ENCODE measurements at places on chromosomes 5 and 9. TPM values are rescaled to one million over a fixed set of nuclear protein-coding genes. Genes with fewer than 3 reads are reported as not detected.

Gene KCNIP1
- total RNA-seq: not detected

Gene ANKRA2
- 16.4 TPM for total RNA-seq

Gene IFNA21
- total RNA-seq: not detected

Gene PCDHA1
- not detected for total RNA-seq

Gene IRX1
- total RNA-seq: not detected

Gene GKAP1
- 3.2 TPM for total RNA-seq

Gene GRIA1
- total RNA-seq: not detected

Gene WHRN
- total RNA-seq: 8.6 TPM

Gene KCTD16
- 0.09 TPM for total RNA-seq

Gene FCN1
- 1.6 TPM for total RNA-seq

Gene CXCL14
- not detected for total RNA-seq

Gene MOB3B
- total RNA-seq: 0.29 TPM

Gene SLC6A19
- total RNA-seq: not detected

Gene GMCL2
- total RNA-seq: not detected

Gene CKMT2
- total RNA-seq: not detected

Gene MYMK
- total RNA-seq: not detected

Gene FAM221B
- not detected for total RNA-seq

Gene FGF18
- 0.18 TPM for total RNA-seq

Gene LCN9
- total RNA-seq: not detected

Gene LRRC26
- not detected for total RNA-seq

GRCh38 chr5:148085977-148086705, 22.4 kb downstream of the SPINK5 start:
- H3K27ac ChIP-seq: no peak overlapping the region
- no peak overlapping the region for H3K4me3 ChIP-seq
- DNase-seq: no peak
- H3K27me3 ChIP-seq: no peaks in the 10 kb centered on the region

GRCh38 chr5:124645396-124645795, 101.0 kb downstream of the ZNF608 start:
- H3K27me3 ChIP-seq: no peaks in the 10 kb centered on the region
- no peak overlapping the region for H3K27ac ChIP-seq
- no peak overlapping the region for H3K4me3 ChIP-seq
- no peak for DNase-seq

GRCh38 chr9:3419893-3420292, 105.9 kb downstream of the RFX3 start:
- no peak overlapping the region for H3K4me3 ChIP-seq
- H3K27me3 ChIP-seq: no peaks in the 10 kb centered on the region
- DNase-seq: no peak
- H3K27ac ChIP-seq: no peak overlapping the region

DNA sequence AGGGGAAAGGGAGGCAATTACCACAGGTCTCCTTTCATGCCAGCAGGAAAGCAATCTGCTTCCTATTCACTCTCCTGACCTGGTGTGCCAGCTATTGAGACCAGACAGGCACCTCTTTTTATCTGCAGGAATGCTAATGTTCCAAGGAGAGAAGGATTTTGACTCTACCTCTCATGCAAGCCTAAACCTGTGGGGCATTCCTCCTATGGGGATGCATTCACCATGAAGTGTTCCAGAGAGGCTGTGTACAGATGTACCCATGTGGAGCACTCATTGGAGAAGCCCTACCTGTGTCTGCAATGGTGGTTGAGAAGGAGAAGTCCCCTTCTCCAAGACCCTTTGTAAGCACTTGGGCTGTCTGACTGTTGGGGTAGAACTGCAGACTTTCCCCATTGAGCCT, 45.4 kb upstream of the EDIL3 start:
- H3K4me3 ChIP-seq: no peak overlapping the region
- H3K27ac ChIP-seq: no peak overlapping the region
- H3K27me3 ChIP-seq: no peaks in the 10 kb centered on the region
- no peaks in the 10 kb centered on the region for H3K4me1 ChIP-seq

GRCh38 chr5:135079760-135080159, 45.7 kb upstream of the PITX1 start:
- no peaks in the 10 kb centered on the region for H3K36me3 ChIP-seq
- no peaks in the 10 kb centered on the region for H3K4me1 ChIP-seq
- no peak overlapping the region for H3K27ac ChIP-seq

GRCh38 chr5:179373961-179374505, 28.8 kb upstream of the ADAMTS2 start:
- no peak for DNase-seq
- no peak overlapping the region for H3K27ac ChIP-seq
- no peak overlapping the region for H3K4me3 ChIP-seq
- H3K27me3 ChIP-seq: no peaks in the 10 kb centered on the region
- no peaks in the 10 kb centered on the region for H3K36me3 ChIP-seq

- DNase-seq: no peak
- H3K36me3 ChIP-seq: no peaks in the 10 kb centered on the region
- no peak overlapping the region for H3K4me3 ChIP-seq
- no peaks in the 10 kb centered on the region for H3K27me3 ChIP-seq
- no peak overlapping the region for H3K27ac ChIP-seq
These were observed 29.2 kb downstream of the NCS1 start for GRCh38 chr9:130201399-130201873.

DNA sequence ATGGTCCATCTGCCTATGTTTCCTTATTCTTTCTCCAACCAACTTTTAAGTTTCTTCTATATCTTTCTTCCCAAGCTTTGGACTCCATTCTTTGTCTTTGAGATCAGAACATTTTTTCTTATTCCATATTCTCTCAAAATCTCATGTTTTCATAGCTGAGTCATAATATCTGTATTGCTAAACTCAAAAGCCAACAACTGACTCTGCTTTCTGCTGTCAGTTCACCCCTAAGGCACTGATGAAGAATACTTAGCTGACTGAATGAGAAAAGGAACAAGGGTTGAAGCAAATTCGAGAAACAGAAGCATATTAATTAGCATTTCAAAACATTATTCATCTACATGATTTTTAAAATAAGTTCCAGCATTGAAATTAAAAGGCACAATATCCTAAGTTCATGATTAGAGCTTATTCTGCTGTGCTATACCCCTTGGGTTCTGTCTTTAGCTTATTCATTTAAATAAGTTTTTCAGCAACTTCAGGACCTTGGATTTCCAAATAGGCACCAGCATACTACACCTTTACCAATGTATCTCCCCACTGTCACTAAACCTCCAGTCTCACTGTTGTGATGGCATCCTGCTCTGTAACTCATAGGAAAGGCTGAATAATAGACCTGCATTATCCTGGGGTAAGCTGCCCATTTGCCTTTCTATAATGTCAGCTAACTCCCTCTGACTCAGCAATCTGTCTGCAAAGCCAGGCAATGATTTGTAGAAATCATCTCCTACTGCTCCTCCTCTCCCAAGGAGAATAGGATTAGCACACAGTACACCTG, 49.9 kb upstream of the C5orf46 start:
- no peaks in the 10 kb centered on the region for H3K4me1 ChIP-seq
- H3K36me3 ChIP-seq: no peaks in the 10 kb centered on the region
- H3K27ac ChIP-seq: no peak overlapping the region
- no peaks in the 10 kb centered on the region for H3K27me3 ChIP-seq
- no peak for DNase-seq
- H3K4me3 ChIP-seq: no peak overlapping the region

GRCh38 chr9:135663451-135663770, 302 bp downstream of the LCN9 start:
- no peak for DNase-seq
- H3K27me3 ChIP-seq: no peaks in the 10 kb centered on the region
- H3K27ac ChIP-seq: no peak overlapping the region
- no peak overlapping the region for H3K4me3 ChIP-seq
- H3K36me3 ChIP-seq: no peaks in the 10 kb centered on the region

DNA sequence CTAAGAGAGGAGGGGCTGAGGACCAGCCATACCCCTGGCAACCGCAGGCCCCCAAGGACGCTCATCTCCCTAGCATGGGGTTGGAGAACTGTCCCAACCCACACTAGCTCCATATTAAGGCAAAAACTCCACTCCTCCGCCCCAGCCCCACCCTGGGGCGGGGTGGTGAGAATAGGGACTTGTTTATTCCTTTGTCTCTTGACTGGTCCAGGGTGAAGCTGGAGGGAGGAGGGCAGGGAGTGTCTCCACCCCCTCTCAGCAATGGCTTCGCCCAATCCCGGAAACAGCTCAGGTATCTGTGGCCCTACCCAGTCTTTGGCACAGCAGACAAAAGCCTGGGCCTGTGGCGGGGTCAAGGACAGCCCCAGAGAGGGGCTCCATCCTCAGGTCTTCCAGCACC, 16.9 kb downstream of the PRRX2 start:
- no peaks in the 10 kb centered on the region for H3K4me1 ChIP-seq
- no peaks in the 10 kb centered on the region for H3K27me3 ChIP-seq
- DNase-seq: no peak

DNA sequence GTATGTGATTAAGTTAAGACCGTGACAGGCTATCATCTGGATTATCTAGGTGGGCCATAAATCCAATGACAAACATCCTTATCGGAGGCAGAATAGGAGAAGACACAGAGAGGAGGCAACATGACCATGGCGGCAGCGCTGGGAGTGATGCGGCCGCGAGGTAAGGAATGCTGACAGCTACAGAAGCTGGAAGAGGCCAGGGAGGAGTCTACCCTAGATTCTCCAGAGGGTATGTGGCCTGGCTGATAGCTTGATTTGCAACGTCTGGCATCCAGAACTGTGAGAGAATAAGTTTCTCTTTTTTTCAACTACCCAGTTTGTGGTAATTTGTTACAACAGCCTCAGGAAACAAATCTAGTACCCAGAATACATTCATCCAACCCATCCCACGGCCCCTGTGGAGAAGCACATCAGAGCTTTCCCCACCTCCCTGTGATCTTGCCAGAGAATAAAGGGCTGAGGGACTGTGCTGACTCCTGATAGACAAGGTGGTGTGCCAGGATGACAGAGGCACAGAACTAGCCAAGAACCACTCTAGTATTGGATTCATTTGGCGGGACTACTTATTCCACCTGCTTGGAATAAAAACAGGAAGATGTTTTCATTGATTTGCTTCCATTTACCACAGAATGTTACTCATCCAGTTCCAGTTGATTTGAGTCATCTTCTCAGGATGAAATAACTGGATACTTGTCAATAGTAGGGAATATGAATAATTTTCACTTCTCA, 187.4 kb downstream of the MAN2A1 start:
- H3K27me3 ChIP-seq: no peaks in the 10 kb centered on the region
- DNase-seq: no peak
- no peak overlapping the region for H3K4me3 ChIP-seq
- H3K36me3 ChIP-seq: no peaks in the 10 kb centered on the region
- peaks cover 23% of the 10 kb centered on the region for H3K4me1 ChIP-seq

GRCh38 chr9:18208166-18209059, 265.5 kb upstream of the ADAMTSL1 start:
- no peaks in the 10 kb centered on the region for H3K4me1 ChIP-seq
- no peak overlapping the region for H3K27ac ChIP-seq
- no peaks in the 10 kb centered on the region for H3K36me3 ChIP-seq
- H3K4me3 ChIP-seq: no peak overlapping the region
- DNase-seq: no peak
- H3K27me3 ChIP-seq: no peaks in the 10 kb centered on the region

DNA sequence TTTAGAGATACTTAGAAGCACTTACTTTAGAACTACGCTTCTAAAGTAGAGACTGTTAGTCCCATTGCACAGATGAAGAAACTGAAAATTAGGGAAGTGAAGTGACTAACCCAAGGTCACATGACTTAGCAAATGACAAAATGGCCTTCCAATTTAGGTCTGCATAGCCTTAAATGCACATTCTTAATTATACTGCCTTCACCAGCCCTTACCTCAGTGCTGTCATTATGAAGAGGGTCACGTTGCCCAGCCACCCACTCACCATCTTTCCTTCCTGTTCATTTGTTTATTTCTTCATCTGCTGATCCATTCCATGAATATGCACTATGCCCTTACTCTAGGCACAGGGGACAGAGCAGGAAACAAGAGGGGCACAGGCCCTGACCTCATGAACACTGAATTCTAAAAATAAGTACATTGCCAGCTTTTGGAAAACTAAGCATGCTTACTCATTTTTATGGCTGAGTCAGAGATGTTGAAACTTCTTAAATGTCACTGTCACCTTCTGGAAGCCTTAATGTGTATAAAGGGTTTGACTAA, 8.6 kb downstream of the HAVCR2 start:
- no peak overlapping the region for H3K27ac ChIP-seq
- no peak for DNase-seq
- no peaks in the 10 kb centered on the region for H3K4me1 ChIP-seq
- H3K4me3 ChIP-seq: no peak overlapping the region

- peak overlapping the region; percentile 87 for H3K27ac ChIP-seq
- H3K4me3 ChIP-seq: peak overlapping the region; percentile 79
- DNase-seq: peak; percentile 7
- no peaks in the 10 kb centered on the region for H3K36me3 ChIP-seq
These were observed 915 bp downstream of the HSDL2 start for GRCh38 chr9:112380825-112381221.

- no peak overlapping the region for H3K27ac ChIP-seq
- H3K27me3 ChIP-seq: no peaks in the 10 kb centered on the region
- H3K36me3 ChIP-seq: no peaks in the 10 kb centered on the region
- DNase-seq: no peak
- H3K4me1 ChIP-seq: no peaks in the 10 kb centered on the region
These were observed 175.4 kb downstream of the KIAA0825 start for GRCh38 chr5:94442991-94443390.

DNA sequence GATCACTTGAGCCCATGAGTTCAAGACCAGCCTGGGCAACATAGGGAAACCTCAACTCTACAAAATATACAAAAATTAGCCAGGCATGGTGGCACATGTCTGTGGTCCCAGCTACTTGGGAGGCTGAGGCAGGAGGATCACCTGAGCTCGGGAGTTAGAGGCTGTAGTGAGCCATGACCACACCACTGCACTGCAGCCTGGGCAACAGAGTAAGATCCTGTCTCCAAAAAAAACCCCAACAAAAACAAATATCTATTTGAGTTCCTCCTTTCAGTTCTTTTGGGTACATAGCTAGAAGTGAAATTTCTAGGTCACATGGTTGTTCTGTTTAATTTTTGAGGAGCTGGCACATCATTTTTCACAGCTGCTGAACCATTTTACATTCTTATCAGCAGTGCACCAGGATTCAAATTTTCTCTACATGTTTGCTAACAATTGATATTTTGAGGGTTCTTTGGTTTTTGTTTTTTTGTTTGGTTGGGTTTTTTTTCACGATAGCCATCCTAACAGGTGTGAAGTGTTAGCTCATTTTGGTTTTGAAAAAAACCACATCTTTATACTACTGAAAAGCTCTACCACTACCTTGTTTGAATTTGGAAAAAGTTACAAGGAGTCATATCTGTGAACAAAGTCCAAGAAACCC, 176.9 kb upstream of the SLC12A2 start:
- H3K27ac ChIP-seq: no peak overlapping the region
- no peak for DNase-seq
- no peaks in the 10 kb centered on the region for H3K4me1 ChIP-seq
- no peaks in the 10 kb centered on the region for H3K27me3 ChIP-seq

Measured in CD8-positive, alpha-beta memory T cell (primary cell).